ENCODE measurements at places on chromosomes 3 and 15.

GRCh38 chr3:41986561-41986960 is 24.7 kb upstream of the ULK4 start:
- DNase-seq, result no peak

- DNase-seq, result no peak
Observed at GRCh38 chr3:190338717-190339116, 16.5 kb upstream of the CLDN1 start.

DNA sequence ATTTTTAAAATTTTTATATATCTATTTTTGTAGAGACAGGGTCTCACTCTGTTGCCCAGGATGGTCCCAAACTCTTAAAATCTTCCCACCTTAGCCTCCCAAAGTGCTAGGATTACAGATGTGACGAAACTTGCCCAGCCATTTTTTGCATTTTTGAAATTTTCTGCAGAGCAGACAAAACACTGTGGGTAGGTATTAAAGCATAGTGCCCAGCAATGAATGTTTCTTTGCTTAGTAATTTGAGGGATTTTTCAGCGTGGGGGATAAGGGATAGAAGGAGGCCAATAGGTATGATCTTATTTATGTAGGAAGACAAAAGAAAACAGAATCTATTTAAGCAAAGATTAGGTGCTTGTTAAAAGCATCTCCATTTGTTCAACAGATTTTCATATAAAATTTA is 446.8 kb upstream of the DPH6 start:
- DNase-seq, result no peak

GRCh38 chr3:69092030-69092516 is 7.3 kb downstream of the ARL6IP5 start:
- peak; percentile 46 for DNase-seq

DNA sequence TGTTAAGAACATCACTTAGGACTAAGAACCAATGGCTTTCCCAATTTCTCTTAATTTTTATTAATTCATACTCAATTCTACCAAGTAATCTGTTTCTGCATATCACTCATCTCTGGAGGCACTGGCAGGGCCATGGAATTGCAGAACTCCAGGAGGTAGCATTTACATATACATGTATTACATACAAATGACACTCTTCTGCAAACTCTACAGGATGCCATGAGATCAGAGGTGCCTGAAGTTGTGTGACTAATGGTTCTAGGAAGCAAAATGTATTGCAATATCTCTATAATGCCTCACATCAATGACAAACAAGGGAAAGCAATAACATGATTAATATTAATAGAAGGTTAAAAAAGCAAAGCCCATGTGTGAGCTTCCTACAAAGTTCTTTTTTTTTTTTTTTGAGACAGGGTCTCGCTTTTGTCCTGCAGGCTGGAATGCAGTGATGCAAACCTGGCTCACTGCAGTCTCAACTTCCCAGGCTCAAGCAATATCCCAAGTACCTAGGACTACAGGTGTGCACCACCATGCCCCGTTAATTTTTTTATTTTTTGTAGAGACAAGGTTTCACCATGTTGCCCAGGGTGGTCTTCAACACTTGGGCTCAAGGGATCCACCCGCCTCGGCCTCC is 33.0 kb downstream of the DENND6A start:
- no peak for DNase-seq

DNA sequence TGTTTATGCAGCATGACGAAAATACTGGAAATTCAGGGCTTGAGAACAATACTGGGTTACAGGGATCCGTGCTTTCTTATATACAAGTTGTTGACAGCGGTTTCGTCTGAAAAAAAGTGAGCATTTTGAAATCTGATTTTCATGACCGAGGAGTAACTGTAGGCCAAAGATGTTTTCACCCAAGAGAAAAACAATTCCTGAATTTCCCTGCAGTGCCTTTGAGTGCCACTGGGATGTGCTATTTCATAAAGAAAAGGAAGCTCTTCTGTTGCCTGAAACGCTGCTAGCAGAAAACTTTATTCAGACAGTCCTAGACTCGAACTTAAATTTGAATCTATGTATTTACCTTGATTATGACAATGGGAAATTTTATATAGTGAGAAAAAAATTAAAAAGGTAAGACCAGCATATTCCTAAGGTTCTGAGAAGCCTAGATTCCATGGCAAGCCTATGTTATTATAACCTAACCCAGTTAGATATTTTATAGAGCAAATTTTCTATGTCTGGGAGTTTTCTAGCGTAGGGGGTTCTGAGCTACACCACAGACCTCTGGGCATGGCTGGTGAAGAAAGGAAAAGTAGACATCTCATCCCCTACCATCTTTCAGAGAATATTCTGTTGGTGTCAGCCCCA is 30.2 kb downstream of the KCNAB1 start:
- peak; percentile 35 for DNase-seq

- no peak for DNase-seq
Observed at GRCh38 chr3:189276444-189277219, 104.9 kb downstream of the TPRG1 start.

GRCh38 chr3:114498539-114499370 is 204.9 kb downstream of the TIGIT start:
- no peak for DNase-seq

DNA sequence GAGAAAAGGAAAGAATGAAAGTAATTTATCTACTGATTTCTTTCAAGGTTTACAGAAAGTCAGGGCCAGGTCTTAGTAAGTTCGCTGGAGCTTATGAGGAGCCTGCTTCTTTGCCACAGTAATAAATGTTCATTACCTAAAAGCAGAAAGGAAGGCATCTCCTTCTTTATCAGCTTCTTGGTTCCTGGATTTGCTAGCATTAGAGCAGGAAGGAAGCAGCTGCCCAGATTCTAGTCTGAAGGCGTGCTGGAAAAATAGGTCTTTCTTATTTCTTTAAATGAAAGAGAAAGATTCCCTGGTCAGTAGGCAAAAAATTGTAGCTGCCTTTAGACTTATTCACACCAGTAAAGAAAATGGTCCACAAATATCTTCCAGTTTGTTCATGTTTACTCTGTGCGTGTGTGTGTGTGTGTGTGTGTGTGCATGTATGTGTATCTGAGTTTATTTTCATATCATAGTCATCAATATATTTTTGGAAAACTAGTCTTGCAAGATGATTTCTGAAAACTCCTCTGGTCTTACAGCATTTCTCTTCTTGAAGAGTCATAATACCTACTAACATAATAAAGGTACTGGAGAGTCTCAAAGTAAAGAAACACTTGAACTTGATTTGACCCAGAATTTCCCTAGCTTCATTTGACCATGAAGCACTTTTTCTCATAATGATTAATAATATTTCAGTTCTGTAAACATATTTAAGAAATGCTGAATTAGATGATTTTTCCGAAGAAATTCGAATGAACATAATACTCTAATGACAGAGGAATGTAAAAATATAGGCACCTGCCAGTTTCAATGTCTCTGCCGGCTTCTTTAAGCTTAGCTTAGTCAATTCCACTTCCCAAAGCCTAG is 255.3 kb upstream of the ZPLD1 start:
- DNase-seq, result no peak

DNA sequence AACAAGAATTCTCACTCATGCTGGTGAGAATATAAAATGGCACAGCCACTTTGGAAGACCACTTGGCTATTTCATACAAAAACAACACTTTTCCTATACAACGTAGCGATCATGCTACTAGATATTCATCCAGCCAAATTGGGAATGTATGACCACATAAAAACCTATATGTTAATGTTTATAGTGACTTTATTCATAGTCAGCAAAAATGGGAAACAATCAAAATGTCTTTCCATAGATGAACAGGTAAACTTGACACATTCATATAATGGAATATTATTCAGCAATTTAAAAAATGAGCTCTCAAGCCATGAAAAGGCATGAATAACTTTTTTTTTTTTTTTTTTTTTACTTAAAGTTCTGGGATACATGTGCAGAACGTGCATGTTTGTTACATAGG is 445.2 kb downstream of the ZBBX start:
- no peak for DNase-seq

DNA sequence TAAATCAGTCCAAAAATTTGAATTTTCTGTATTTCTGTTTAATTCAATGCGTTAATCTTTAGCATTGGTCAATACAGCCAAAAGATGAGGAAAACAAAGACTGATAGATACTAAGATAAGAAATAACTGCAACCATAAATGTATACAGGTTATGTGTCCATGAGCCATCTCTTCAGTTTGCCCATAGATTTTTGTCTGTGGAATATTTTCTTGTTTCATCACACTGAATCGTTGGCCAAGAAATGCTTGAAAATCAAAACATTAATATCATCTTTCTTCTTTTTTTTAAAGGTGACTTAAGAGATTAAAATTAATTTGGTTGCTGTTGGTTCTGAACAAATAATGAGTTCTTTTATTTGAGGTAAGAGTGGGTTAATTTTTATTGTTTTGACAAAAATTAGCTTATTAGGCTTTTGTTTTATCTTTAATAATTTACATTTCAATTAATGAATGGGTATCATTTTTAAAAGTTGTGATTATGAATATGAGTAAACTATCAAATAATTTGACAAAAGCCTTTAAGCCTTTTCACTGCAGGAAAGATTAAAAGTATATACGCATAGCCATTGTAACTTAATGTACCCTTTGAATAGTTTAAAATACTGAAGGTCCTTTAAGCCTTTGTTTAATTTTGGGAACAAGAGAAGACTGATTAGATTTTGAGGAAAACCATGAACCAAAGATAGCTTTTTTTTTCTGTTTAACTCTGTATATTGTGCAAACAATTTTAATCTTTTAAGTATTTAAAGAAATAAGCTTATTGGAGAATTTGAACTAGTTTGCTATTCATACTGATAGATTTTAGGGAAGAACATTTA is 14.7 kb upstream of the CHD2 start:
- DNase-seq, result no peak

GRCh38 chr15:27077790-27078189 is 106.8 kb downstream of the GABRG3 start:
- no peak for DNase-seq

DNA sequence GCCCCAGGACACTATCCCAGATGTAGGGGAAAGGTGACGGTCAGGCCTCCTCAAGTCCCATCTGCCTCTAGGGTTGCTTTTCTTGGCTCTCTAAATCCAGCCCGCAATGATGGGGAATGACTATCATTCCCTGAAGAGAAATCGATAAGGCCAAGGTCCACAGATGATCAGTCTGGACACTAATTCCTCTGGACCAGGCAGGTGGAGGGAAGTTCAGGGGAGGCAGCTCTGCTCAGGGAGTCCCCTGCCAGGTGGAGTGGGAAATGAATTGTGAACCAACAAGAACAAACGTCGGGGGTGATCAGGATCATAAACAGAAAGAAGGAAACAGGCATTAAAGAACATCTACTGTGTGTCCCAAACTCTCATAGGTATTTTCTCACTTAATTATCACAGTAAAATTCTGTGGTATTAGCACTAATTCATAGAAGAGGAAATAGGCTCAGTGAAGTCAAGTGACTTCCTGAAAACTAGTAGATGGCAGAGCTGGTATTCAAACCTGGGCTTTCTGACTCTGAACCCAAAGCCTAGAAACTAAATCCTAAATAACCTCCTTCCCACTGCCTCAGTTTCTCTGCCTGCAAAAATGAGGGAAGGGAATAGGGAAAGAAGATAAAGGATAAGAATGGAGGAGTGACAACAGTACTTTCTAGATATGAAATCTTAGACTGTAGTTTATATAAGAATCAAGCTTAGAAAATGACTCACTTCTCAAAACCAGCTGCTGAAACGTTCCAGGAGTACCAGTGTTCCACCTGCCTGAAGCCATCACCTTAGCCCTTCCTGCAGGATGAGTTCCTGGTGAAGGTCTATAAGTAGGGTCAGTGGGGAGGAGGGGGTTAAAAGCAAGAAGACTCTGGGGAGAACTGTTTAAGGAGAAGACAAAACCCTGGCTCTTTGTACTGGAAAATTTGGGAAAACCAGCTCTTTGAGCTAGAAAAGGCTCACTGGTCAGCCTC is 7.5 kb downstream of the BMF start:
- DNase-seq, result no peak

- no peak for DNase-seq
Observed at GRCh38 chr15:89341316-89342005, 6.8 kb upstream of the POLG start.

- no peak for DNase-seq
Observed at GRCh38 chr15:34335176-34336032, 2.2 kb downstream of the SLC12A6 start.

- DNase-seq, result no peak
Observed at GRCh38 chr3:148074946-148075345, 622.8 kb upstream of the AGTR1 start.

GRCh38 chr3:58175187-58175436 is 35.7 kb downstream of the DNASE1L3 start:
- no peak for DNase-seq

GRCh38 chr15:81740416-81740815 is 305.4 kb downstream of the MEX3B start:
- DNase-seq, result no peak

DNA sequence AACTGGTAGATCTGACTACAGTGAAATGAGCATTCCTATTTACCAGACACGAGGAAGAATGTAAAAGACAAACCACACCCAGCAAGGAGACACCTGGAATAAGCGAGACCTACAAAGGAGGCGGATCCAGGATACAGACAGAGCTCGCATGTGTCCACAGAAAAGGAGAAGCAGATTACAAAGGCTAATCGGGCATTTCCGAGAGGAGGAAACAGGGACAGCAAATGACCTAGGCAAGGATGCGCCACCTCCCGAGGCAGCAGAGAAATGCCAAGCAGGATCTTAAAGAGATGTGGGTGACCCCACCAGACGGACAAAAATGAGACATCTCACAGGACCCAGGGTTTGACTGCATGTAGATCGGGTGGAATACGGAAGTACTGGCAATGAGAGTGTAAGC is 63.2 kb upstream of the IQSEC1 start:
- no peak for DNase-seq

DNA sequence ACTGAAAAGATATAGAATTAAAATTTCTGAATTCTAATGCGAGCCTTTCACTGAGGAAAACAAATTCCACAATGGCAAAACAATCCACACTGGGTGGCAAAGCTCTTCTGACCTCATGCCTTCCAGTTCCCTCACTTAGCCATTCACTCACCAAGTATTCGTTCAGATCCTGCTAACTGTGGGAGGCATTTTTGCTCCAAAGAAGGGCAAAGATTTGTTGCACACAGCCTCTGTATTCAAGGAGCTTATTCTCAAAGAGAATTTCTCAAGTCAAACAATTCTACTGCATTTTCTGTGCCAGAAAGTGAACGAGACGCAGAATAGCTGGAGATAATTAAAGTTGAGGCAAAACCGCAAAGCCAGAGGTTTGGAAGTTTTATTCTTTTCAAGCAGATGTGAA is 77.3 kb downstream of the CPNE4 start:
- no peak for DNase-seq

GRCh38 chr3:25531971-25532370 is 103.9 kb downstream of the RARB start:
- no peak for DNase-seq

- no peak for DNase-seq
Observed at GRCh38 chr3:62238431-62238830, 134.9 kb downstream of the FEZF2 start.

Data from Peyer's patch (tissue), 4 donors.